ENCODE measurements at places on chromosomes 13 and 19.

- DNase-seq = no peak
Observed at GRCh38 chr13:60655256-60655655, 258.2 kb downstream of the TDRD3 start.

- no peak for DNase-seq
Observed at GRCh38 chr19:40241809-40242384, 15.4 kb upstream of the CCNP start.

GRCh38 chr13:98032168-98032567, 78.7 kb downstream of the IPO5 start:
- no peak for DNase-seq

- DNase-seq = no peak
Observed at GRCh38 chr19:46650445-46650844, 10.5 kb downstream of the DACT3 start.

- no peak for DNase-seq
Observed at GRCh38 chr13:111380431-111380830, 60.0 kb downstream of the TEX29 start.

DNA sequence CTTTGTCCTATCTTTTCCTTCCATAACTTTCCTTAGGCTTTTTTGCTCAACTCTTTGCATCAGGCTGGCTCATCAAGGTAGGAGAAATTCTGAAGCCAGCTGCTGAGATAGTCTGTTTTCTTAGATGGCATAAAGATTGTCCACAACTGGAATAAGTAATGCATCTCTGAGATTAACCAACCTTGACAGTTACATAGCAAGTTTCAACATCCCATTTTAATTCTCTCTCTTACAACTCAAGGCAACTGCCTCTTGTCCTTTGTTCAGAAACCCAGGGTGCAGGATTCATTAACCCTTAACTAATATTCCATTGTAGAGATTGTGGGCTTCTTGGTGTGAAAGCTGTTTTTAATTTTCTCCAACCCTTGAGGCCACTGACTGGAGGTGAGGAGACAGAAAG, 239.2 kb downstream of the LACC1 start:
- no peak for DNase-seq

DNA sequence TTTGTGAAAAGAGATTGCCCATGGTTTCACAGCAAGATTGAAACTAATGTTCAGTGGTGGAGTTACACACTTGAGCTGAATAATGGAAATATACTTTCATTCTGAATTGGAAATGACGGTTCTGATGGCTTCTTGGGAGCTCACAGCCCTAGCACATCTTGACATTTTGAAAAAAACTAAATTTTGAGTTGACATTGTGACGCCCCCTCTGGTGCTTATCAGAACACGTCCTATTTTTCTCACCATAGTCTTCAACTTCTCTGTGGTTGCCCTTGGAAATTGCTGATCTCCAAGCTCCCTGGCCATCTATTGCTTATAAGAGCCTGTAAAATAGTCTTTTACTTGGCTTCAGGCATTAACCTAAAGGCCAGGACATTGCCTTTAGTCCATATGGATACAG, 202.1 kb downstream of the OXGR1 start:
- no peak for DNase-seq

GRCh38 chr13:100244431-100244830, 155.5 kb downstream of the PCCA start:
- DNase-seq = no peak

DNA sequence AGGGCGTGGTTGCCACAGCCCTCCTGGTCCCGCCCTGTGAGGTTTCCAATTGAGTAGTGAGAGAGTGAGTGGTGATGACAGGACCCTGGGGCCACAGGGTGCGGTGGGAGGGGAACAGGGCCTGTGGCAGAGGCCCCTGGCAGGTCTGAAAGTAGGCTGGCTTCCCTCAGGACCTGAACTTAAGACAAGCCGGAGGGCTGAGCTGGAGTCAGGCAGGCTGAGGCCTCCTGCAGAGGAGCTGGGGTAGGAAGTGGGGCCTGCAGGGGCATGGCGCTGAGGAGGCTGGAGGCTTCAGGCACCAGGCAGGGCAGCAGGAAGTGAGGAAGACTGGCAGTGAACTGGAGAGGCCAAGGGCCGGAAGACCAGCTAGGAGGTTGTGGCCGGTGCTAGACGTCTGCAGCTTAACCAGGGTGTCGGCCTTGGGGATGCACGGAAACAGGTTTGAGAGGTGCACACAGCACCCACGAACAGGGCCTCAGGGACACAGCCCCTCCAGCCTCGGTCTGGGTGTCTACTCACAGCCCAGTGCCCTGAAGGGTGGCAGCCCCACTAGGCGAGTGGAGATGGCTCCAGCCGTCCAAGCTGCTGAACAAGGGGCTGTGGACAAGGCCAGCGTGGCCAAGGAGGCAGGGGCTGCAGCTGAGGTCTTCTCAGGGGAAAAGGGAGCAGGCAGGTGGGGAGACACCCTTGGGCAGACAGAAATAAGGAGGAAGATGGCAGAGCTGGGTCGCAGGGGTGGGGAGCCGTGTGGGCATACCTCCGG, 17.8 kb downstream of the POP4 start:
- no peak for DNase-seq

GRCh38 chr19:18612772-18613588, at the start of gene TMEM59L:
TSS of gene TMEM59L (plus strand) at chr19:18612870. CDS start at chr19:18612959, 89 bp downstream.
- no peak for DNase-seq

DNA sequence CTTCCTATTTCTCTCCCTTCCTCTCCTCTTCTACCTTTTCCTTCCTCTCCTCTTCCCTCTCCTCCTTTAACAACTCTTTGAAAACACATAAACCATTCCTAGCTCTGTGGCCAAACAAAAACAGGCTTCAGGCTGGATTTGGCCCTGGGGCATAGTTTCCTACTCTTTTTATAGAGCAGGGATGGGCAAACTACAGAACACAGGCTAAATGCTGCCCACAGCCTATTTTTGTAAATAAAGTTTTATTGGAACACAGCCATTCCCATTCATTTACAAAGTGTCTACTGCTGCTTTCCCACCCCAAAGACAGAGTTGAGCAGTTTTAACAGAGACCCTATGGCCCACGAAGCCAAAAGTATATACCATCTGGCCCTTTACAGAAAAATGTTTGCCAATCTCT, 35.4 kb downstream of the LHFPL6 start:
- no peak for DNase-seq

GRCh38 chr19:51644636-51645271, 1.9 kb downstream of the SIGLEC14 start:
- no peak for DNase-seq

- no peak for DNase-seq
Observed at GRCh38 chr19:49391581-49392399, 3.7 kb downstream of the KASH5 start.

DNA sequence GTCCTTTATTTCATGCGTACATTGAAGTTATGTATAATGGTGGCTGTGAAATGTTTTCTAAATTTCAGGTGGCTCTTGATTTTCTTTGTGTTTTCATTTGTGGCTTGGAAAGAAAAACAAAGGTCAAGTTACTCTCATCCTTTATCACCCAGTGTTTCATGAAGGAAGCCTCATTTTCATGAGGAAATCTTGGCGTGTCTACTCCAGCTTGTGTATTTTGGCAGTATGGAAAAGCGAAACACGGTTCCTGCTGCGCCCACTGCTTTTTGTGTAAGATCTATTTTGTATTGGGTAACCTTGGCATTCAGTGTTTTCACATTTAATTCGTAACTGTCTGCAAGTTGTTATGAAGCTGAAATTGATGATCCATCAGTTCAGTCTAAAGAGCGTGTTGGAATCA, 147.0 kb upstream of the RNF113B start:
- DNase-seq = no peak

DNA sequence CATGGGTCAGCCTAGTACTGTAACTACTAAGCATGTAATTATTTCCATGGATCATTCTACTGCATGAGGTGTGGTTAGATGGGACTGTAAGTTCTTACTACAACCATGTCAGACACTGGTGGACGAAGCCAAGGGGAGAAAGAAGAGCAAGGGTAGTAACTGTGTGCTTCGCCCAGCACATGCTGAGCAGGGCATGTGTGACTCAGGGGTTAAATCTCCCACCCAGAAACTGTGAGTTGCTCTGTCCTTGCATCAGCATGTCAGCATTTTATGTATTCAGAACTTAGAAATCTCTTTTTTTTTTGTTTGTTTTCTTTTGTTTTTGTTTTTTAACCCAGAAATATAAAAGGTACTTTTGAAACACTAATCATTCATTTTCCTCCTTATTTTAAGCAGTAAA, 436.6 kb upstream of the KLF12 start:
- DNase-seq = no peak

GRCh38 chr13:33228648-33229445, 56.7 kb downstream of the STARD13 start:
- DNase-seq = no peak

DNA sequence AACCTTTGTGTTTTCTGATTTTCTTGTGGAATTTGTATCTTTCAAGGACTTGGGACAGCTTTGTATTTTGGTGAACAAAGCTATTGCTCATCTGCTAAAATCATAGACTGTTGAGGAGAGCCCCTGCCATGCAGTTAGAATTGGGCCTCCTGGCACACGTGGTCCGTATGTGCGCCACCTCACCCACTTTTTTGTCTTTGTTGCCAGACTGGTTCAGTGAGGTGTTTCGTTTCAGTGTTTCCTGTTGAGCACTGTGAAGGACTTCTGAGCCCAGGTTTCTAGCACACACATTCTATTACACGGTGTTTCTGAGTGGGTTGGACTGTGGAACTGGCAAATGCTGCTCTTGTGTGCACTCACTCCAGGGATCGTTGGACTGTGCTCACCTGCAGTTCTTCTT, 37.6 kb upstream of the RNF113B start:
- DNase-seq = no peak

DNA sequence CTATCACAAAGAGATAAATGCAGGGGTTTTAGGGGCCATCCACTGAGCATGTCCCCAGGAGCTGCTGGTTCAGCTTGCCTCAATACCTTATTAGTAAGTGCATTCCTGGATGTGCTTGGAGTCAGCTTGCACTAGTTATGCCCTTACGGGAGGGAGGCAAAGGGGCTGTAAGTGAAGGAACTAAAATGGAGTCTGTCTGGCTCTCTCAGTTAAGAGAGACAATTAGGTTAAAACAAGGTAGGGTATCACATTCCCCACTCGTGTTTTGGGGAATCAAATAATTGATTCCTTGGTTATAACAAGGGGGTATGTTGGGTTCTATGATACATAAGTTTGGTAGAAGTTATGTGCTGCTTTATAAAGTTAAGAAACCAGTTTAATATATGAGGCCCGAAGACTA, 78.9 kb downstream of the ZNF100 start:
- DNase-seq = no peak

- DNase-seq = no peak
Observed at GRCh38 chr19:14187561-14187960, 18.4 kb downstream of the ADGRL1 start.

DNA sequence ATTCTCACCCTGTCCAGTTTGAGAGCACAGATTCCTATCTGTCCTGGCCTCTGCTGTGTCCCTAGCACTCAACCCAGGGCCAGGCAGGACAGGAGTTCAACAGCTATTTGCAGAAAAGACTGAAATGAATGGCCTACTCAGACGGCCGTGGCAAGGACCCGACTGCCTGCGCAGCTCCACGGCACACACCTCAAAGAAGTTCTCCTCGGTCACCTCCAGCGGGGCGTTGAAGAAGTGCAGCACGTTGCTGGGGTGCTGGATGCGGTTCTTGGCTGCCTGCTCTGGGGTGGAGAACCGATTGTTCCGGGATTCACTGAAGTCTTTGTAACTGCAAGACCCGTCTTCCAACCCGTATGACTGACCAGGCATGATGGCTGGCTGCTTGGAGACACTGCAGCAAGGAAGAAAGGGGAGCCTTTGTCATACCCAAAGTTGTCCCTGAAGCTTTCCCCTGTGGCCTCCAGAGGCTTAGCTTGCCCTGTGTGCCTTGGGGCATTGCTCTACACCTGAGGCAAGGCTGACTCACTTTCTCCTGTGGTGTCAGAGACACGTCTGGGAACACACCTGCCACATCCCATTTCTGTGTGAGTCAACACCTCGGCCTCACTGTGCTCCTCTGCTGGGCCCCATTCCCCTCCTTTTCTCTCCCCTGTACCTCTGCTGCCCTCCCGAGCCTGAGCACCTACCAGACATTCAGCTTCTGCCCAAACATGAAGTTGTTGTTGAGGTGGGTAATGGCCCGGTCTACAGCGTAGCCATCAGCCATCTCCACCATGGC, 6.8 kb upstream of the ECH1 start:
- no peak for DNase-seq

GRCh38 chr19:4291184-4291732, 10.9 kb downstream of the TMIGD2 start:
- DNase-seq = no peak

GRCh38 chr19:11338569-11339253, 746 bp downstream of the RAB3D start:
- DNase-seq = no peak

DNA sequence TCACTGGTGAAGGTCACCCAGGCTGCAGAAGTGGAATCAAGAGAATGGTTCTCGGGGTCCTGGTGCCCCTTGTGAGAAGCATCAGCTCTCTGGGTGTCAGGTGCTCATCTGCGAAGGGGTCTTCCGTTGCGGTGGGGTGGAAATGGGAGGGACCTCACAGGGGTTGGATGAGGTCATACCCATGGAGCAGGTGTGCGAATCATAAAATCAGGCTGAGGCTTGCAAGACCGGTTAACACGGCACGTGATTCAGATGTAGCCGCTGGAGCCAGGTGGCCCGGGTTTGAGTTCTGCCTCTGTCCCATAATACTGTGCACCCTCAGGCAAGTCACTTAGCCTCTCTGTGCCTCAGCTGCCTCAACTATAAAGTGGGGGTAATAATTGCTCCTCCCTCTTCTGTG, 3.9 kb upstream of the KLK15 start:
- DNase-seq = no peak

DNA sequence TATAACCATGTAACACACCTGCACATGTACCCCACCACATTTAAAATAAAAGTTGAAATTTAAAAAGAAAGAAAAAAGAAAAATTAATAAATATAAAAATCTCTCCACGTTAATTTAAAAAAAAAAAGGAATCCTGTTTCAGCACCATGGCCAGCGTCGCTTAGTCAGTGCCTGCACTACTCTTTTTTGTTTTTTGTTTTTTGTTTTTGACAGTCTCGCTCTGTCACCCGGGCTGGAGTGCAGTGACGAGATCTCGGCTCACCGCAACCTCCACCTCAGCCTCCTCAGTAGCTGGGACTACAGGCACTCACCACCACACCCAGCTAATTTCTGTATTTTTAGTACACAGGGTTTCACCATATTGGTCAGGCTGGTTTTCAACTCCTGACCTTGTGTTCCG, 835.9 kb downstream of the UQCRFS1 start:
- no peak for DNase-seq

- no peak for DNase-seq
Observed at GRCh38 chr13:112802802-112803195, 113.0 kb downstream of the ATP11A start.

GRCh38 chr13:98585398-98585754, 8.5 kb upstream of the STK24 start:
- DNase-seq = no peak

DNA sequence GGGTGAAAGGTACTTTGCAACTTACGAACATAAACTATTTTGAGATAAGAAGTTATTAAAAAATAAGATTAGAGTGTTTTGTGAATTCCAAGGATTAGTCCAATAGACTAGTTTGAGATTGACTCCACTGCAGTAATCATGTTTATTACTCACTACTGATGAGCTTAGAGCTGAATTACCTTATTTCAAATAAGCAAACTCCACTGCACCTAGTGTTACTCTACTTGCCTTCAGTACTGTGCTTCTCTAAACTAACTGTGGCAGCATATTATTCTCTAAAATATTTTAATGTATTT, 111.7 kb downstream of the MIPEP start:
- no peak for DNase-seq
